HT1080 (cell line): ENCODE measurements at places on chromosomes 7 and 10.

DNA sequence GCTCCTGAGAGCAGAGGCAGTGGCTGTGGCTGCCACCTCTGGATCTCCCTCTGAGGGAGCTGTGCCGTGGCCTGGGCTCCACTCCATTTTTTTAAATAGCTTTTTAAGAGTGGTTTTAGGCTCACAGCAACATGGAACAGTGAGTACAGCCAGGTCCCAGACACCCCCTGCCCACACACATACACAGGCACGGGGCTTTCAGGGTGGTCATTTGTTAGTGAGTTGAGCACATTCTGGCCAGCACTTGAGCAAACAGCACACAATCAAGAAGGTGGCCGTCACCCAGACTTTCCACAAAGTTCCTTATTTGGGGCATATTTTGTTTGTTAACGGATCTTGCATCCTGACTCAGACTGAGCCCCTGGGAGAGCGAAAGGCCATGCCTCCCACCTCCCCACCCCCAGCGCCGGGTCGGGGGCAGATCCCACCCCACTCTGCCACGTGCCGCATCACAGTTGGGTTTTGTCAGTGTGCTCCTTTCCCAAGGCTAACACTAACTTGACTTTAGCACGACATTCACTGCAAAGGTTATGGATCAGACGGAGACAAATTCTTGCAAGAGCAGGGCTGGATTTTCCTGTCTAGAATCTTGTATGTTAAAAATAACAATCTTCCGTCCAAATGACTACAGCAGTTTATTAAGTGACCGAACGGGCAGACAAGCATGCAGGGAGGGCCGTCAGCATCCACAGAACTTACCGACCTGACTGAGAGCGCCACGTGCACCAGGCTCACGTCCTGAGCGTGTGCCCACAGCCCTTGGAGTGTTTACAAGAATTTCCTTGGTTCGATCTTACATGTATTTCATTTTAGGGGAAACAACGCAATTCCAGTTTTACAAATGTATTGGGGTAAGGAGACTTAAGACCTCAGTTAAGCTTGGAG, 156.5 kb upstream of the NPS start:
- no peak for DNase-seq

GRCh38 chr10:119723624-119724023, 2.2 kb upstream of the INPP5F start:
- no peak for DNase-seq

DNA sequence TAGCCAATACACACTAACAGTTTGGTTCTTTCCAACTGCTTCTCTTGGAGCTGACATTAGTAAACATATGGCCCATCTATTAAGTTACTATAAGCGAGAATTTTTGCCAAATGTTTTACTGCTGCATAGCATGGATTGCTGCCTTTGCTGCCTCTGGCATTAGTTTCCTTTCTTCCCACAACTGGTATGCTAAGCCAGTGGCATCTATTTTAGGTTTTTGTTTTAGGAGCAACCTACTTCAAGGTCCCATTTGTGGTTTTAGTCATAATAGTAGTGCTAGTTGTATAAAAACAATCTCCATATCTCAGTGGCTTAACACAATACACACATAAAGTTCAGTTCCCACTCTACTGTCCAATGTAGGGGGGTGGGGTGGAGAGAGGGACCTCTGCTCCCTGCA, 25.9 kb upstream of the PANK1 start:
- no peak for DNase-seq

DNA sequence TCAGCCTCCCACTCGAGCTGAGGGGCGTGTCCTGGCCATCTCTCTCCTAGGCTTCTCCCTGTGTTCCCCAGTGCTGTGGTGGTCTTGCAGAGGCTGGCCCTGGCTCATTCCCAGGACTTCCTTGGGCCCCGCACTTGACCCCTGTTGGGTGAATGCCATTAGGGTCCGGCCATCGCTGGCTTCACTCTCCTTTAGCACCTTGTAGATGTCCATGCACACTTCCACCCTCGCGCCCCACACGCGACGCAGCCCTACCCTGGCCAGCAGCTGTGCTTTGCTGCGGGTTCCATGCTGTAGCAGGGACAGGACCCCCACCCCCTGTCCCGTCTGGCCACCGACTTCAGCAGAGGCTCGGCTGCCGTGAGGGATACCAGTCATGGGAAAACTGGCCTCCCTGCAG, 46.3 kb downstream of the PITRM1 start:
- no peak for DNase-seq

DNA sequence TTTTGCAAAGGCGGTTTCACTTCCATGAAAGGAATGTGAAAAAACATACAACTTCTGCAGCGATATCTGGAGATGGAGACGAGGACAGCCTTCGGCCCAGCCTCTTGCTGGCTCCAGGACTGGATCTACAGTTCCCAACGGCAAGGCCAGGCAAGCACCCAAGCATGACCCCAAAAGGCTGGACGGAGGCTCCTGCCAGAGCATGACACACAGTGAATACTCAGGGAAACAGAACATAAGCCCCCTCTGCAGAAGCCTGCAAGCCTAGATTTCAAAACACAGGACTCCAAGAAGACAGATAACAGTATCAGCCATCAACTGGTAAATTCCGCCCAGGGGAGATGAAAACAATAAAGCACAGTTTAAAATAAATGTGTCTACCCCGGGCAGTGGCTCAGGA, 3.3 kb upstream of the LRRC27 start:
- DNase-seq = no peak
